ENCODE measurements at places on chromosomes 4 and X.

DNA sequence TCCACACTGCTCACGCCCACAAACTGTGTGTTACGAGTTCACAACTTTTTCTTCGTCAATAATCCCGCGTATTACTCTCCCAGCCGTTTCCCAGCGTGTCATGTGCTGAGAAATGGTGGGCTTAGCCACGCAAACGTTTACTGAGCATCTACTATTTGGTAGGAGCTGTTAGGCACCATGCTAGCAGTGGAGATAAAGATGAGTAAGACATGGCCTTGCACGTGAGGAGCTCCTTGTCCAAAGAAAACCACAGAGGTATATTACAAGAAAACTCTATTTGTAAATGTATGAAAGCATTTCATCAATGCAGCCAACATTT, 821 bp upstream of the TMEM128 start:
- no peak for DNase-seq

DNA sequence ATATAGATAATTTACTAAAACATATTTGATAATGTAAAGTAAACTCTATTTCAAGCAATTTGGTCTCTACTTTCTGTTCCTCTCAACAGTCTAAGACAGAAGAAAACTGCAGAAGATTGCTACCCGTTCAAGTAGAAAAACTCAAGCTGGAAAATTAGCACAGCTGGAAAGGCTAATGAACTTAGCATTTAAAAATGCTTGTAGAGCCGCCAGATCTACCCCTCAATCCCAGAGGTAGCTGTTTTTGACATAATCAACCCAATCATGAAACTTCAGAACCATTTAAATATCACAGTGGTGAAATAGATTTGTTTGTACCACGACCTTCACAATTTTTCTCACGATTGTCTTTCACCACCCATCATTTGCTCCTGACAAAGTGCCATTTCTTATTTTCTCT, 479.5 kb downstream of the SPRY1 start:
- DNase-seq, result no peak

- DNase-seq, result no peak
Observed at GRCh38 chrX:25548811-25549210, 533.0 kb upstream of the ARX start.

GRCh38 chrX:111615227-111615626, 65.7 kb upstream of the ALG13 start:
- DNase-seq, result no peak

- DNase-seq, result no peak
Observed at GRCh38 chrX:23802431-23802830, 19.5 kb downstream of the SAT1 start.

- DNase-seq, result no peak
Observed at GRCh38 chr4:71587995-71588394, 195.9 kb downstream of the GC start.

GRCh38 chrX:47129157-47129898, 15.2 kb downstream of the NDUFB11 start:
- peak; percentile 89 for DNase-seq

GRCh38 chr4:142406499-142406835, 439.6 kb downstream of the INPP4B start:
- no peak for DNase-seq

- no peak for DNase-seq
Observed at GRCh38 chrX:130893356-130894085, 9.5 kb downstream of the ENOX2 start.

- DNase-seq, result no peak
Observed at GRCh38 chr4:152385551-152385950, 150.3 kb downstream of the FBXW7 start.

GRCh38 chr4:77877167-77877566, 14.5 kb downstream of the MRPL1 start:
- DNase-seq, result no peak

DNA sequence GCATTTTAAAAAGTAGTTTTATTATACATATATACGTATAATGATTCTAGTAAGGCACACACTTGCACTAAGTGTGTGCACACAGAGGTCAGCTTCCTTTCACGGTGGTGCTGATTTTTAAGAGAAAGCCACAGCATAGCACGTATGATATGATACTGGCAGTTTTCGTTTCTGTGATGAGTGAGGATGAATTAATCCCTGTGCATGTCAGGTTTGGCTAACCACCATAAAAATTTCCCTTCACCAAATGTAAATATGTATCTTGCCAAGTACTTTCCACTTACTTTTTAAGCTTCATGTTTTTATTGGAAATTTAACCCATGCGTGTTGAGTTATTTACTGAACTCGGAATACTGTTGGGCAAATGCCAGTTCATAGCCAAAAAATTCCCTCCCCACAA, 84.6 kb downstream of the SYNPO2 start:
- DNase-seq, result no peak

- DNase-seq, result no peak
Observed at GRCh38 chr4:154507156-154507555, 15.6 kb upstream of the DCHS2 start.

DNA sequence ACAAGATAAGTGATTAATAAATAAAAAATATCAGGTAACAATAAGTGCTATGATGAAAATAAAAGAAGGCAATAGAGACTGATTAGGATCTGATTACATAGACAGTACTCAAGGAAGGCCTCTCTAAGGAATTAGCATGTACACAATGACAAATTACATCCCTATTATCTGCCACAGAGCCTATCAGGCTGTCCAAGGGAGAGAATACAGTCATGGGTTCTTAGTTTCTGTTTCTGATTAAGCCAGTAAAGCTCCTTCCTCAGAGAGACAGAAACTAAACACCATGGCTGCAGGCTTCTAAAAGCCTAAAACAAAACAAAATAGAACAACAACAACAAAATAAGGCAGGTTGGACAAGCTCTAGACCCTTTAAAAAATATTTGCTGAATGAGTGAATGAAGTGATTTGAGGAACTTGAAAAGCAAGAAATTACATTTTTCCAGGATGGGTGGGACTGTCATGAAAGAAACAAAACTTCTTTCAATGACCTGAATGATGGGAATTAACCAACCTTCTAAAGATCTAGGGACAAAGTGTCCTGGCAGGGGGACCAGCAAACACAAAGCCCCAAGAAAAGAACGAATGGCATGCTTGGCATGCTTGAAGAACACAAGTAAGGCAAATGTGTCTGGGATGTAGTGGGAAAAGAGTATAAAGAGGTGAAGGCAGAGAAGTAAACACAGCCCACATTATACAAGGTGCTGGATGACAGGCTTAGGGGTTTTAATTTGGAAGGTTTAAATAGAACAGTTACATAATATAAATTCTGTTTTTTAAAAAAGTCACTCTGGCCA, 44.1 kb downstream of the NAA11 start:
- DNase-seq, result no peak

DNA sequence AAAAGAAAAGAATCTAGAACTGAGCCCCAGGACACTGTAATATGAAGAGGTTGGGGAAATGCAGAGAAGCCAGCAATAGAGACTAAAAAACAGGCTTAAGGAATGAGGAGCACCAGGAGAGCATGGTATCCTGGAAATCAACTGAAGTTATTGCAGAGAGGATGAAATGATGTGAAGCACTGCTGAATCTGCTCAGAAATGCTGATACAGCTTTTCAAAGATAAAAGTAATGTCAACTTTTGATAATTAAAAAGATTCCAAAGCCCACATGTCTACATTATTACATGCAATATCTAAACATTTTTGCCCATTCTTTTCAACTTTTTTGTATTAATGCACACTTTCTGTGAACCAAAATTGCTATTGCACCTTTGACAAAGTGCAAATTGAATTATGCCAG, 718.4 kb downstream of the ADGRL3 start:
- DNase-seq, result no peak

GRCh38 chrX:121052122-121052521, 4.7 kb downstream of the GLUD2 start:
- DNase-seq, result no peak

GRCh38 chrX:3286196-3286945, 60.1 kb downstream of the MXRA5 start:
- no peak for DNase-seq

DNA sequence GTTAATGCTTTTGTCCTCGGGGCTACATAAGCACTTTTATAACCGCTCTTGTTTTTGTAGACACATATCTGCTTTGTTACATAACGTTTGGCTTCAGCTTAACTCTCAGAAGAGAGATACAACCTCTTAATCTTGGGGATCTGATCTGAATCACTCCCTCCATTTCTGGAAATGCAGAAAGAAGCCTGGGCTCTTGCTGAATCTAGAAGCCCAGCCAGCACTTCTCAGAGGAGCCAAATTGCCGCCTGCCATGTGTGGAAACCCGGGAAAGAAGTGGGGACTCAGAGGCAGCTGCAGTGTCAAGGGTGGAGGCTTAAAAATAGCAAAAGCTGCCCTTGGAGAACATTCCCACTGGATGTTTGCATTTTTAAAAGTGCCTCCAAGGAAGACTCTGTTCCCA, 69.3 kb upstream of the LDB2 start:
- DNase-seq, result no peak

DNA sequence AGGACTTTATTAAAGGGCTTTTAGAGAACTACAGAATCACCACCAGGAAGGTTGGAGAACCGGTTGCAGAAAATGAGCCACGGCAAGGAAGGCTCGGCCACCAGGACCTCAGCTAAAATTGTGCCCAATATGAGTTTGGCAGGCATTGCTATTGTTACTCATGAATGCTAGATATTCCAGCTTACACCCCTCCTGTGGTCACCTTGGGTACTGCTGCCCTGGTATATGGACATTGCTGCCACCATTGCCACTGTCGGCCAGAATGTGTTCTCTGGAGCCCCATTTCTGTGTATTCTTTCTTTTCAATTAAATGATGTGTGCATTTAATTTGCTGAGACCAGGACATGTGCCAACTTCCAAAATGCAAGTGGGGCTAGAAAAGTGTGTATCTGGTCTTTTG, 626.7 kb upstream of the BOD1L1 start:
- no peak for DNase-seq

- no peak for DNase-seq
Observed at GRCh38 chrX:69362354-69362753, 141.8 kb upstream of the NALF2 start.

DNA sequence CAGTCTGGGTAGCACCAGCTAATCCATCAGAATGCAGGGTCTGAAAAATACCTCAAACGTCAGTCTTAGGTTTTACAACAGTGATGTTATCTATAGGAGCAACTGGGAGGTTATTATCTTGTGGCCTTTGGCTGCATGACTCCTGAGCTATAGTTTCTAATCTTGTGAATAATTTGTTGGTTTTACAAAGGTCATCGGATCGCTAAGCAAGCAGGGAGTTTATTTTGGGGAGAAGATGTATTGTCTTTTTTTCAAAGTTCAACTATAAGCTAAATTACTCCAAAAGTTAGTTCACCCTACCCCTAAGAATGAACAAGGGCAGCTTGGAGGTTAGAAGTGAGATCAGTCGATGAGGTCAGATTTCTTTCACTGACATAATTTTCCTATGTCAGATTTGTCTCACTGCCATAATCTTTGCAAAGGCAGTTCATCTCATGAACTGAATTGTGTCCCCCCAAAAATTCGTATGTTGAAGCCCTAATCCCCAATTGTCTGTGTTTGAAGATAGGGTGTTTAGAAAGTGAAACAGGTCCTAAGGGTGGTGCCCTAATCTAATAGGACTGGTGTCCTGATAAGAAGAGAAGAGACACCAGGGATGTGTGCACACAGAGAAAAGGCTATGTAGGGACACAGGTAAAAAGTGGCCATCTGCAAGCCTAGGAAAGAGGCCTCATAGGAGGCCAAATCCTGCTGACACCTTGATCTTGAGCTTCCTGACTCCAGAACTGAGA, 175.8 kb upstream of the GALNT7 start:
- no peak for DNase-seq

DNA sequence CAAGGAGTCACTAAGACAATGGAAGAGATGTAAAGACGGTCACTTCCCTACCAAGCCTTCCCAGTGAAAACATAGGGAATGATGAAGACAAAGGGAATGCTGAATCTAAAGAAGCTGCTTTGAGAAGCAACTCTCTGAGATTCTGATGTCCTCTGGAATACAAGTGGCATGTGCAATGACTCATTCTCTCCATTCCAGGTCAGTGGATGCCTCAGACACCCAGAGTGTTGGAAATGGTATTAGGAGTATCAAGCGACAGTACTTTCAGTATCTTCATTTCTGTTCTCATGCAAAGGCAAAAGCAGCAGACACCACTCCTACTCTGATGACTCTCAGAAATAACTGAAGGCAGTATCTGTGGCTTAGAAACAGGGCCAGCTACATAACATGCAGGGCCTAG, 102.6 kb downstream of the FSTL5 start:
- no peak for DNase-seq

DNA sequence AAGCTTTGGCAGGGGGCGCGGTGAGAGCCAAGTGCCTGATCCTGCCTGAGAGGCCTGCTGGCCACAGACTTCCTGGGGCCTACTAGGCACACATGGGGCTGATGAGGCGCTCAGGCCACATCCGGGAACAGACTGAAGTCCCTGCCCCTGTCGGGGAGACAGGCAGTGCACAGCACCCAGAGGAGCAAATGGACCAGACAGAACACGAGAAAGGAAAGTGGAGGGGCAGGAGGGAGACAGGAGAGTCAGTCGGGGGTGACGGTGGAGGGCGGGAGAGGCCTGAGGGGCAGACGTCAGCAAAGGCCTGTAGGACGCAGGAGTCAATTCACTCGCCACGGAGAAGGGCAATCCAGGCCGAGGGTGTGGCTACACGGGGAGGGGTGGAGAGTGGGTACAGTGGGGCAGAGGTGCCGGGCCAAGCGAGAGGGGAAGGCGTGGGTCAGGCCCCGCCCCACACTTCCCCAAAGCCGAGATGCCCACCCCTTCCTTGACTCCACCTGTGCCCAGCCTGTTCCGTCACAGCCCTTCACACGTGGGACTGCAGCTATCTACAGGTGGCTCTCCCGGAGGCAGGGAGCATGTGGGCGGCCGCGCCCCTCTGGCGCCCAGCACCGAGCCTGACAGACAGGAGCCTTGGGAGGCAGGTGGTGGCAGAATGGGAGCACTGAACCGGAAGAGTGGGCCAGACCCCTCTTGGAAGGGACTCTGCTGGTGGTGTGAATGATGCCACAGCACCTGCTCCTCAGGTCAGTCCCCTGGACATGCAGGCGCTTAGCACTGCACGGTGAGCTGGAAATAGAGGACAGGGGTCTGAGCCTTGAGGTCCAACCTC, 20.5 kb downstream of the NOP14 start:
- DNase-seq, result no peak

- no peak for DNase-seq
Observed at GRCh38 chrX:13263560-13264251, 56.1 kb downstream of the ATXN3L start.

- DNase-seq, result no peak
Observed at GRCh38 chr4:126306152-126306869, 991.6 kb downstream of the FAT4 start.

DNA sequence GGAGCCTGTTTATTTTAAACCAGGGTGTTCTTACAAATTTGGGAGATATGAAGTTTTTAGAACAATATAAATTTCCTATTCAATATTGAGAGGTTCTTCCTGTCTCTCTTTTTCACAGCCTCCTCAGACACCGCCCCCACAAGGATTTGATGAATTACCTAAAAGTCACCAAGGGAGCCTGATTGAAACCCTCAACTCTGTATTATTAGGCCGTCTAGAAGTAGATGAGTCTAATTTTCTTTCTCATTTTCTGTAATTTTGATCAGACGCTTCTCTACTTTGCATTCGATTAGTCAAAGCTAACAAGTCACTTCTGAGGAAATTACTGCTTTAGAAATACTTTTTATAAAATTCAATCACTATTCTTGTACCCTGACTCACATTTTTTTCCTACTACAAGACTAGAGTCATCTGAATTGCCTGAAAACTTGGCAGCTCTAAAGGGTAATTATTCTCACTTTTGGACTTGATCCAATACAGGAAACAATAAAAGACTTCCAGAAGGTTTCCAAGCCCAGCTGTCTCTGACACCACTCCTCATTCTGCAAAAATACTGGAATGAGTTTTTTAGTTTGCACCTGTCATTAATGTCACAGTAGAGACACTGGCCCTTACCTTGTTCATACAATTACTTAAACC, 111.2 kb downstream of the ELOVL6 start:
- DNase-seq, result no peak

- no peak for DNase-seq
Observed at GRCh38 chr4:1714303-1715001, 2.3 kb upstream of the SLBP start.
